ENCODE measurements at places on chromosomes 5 and 9. TPM values are rescaled to one million over a fixed set of nuclear protein-coding genes. Genes with fewer than 3 reads are reported as not detected.

- DNase-seq = no peak
- no peak overlapping the region for H3K27ac ChIP-seq
- H3K4me1 ChIP-seq = no peaks in the 10 kb centered on the region
- peaks cover 11% of the 10 kb centered on the region for H3K27me3 ChIP-seq
Measured at GRCh38 chr9:115071176-115071575, 46.8 kb downstream of the TNC start.

GRCh38 chr5:139283252-139284166 lies 10.0 kb upstream of the MATR3 start:
- H3K4me3 ChIP-seq = no peak overlapping the region
- H3K27ac ChIP-seq = peak overlapping the region; percentile 21

DNA sequence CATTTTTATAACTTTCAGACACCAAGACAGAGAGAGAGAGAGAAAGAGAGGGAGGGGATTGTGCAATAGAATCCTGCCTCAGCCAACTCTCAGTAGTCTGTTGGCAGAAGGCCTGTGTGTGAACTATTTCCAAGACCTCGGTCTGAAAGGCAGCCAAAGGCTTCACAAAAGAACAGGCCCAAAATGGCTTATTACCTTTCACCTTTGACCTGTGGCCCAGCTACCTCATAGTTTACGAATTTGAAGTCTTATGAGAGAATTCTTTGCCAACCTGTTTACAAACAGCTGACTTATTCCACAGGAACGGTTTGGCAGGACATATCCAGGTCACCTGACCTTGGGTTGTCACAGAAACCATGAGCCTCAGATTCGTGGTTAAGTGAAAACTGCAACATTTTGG lies 48.6 kb downstream of the NR2F1-AS1 start:
- H3K36me3 ChIP-seq = no peaks in the 10 kb centered on the region
- no peak overlapping the region for H3K27ac ChIP-seq
- no peak for DNase-seq
- no peak overlapping the region for H3K4me3 ChIP-seq

- H3K27me3 ChIP-seq = peaks cover 12% of the 10 kb centered on the region
- no peaks in the 10 kb centered on the region for H3K4me1 ChIP-seq
- H3K27ac ChIP-seq = no peak overlapping the region
- H3K4me3 ChIP-seq = no peak overlapping the region
Measured at GRCh38 chr5:2537378-2538145, 213.9 kb downstream of the IRX2 start.

ENTR1 gene
- 57.2 TPM for total RNA-seq

- H3K36me3 ChIP-seq = peaks cover 36% of the 10 kb centered on the region
- no peaks in the 10 kb centered on the region for H3K27me3 ChIP-seq
- H3K4me1 ChIP-seq = peaks cover 15% of the 10 kb centered on the region
- H3K27ac ChIP-seq = no peak overlapping the region
- no peak for DNase-seq
Measured at GRCh38 chr9:83665580-83666200, 42.1 kb downstream of the UBQLN1 start.

DNA sequence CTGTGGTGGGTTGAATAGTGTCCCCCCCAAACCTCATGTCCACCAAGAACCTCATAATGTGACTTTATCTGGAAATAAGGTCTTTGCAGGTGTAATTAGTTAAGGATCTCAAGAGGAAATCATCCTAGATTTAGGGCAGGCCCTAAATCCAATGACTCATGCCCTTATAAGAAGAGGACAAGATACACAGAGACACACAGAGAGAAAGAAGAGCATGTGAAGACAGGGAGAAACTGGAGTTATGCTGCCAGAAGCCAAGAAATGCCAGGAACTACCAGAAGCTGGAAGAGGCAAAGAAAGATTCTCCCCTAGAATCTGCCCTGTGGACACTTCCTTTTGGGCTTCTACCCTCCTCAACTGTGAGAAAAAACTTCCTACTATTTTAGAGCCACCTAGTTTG lies 8.8 kb downstream of the FAM13B start:
- H3K27me3 ChIP-seq = no peaks in the 10 kb centered on the region
- peaks cover 16% of the 10 kb centered on the region for H3K36me3 ChIP-seq
- no peak overlapping the region for H3K4me3 ChIP-seq
- H3K27ac ChIP-seq = peak overlapping the region; percentile 11

IL9 gene
- total RNA-seq = 47.9 TPM

KLHL3 gene
- 10.8 TPM for total RNA-seq

- DNase-seq = no peak
- peaks cover 12% of the 10 kb centered on the region for H3K27me3 ChIP-seq
- no peaks in the 10 kb centered on the region for H3K4me1 ChIP-seq
- H3K27ac ChIP-seq = no peak overlapping the region
Measured at GRCh38 chr9:126107693-126108092, 218.9 kb upstream of the MVB12B start.

ORM2 gene
- total RNA-seq = not detected

ZBTB34 gene
- total RNA-seq = 4.2 TPM

- H3K27ac ChIP-seq = no peak overlapping the region
- peaks cover 9% of the 10 kb centered on the region for H3K27me3 ChIP-seq
- no peak overlapping the region for H3K4me3 ChIP-seq
- DNase-seq = no peak
Measured at GRCh38 chr9:89592963-89593726, 11.7 kb upstream of the GADD45G start.

DNA sequence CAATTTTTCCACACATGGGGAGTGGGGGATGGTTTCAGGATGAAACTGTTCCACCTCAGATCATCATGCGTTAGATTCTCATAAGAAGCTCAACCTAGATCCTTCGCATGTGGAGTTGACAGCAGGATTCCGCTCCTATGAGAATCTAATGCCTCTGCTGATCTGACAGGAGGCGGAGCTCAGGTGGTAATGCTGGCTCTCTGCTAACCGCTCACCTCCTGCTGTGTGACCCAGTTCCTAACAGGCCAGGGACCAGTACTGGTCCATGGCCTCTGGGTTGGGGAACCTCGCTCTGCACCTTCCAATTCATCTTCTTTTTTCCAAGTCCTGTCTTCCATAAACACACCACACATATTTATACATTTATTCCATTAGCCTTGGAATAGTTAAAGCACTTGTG lies 33.0 kb downstream of the POU5F2 start:
- DNase-seq = no peak
- H3K4me1 ChIP-seq = peaks cover 3% of the 10 kb centered on the region
- H3K36me3 ChIP-seq = peaks cover 3% of the 10 kb centered on the region
- H3K4me3 ChIP-seq = no peak overlapping the region

DNA sequence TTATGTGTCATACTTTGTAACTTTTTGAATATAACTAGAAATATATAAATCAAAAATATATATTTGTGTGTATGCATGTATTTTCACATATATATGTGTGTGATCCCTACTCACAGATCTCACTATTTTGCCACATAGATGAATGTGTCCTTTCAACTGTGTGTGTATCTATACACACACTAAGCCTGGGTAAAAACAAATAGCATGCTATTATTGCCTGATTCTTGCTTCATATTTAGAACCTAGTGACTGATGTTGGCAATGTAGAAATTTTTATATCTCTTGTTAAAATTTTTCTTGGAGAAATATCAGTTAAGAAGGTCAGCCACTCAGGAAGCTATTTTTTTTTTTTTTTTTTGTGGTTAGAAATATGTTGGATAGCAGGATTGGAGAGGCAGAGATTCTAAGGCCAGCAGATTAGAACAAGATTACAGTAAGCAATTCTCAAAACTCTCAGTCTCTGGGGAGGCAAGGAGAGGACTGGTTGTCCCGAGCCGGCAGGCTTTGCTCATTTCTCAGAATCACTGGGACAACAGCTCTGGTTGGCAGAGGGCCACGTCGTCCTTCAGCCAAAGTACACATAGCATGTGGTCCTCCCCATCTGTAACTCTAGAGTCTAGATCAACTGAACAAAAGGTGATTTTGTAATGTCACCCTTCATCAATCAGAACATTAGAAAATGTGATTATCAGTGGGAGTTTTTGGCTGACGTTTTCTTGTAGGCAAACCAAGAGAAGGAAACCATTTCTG lies 19.7 kb downstream of the C6 start:
- no peak overlapping the region for H3K27ac ChIP-seq
- H3K27me3 ChIP-seq = no peaks in the 10 kb centered on the region
- H3K4me3 ChIP-seq = no peak overlapping the region
- no peaks in the 10 kb centered on the region for H3K4me1 ChIP-seq

- H3K4me3 ChIP-seq = no peak overlapping the region
- H3K27me3 ChIP-seq = no peaks in the 10 kb centered on the region
- H3K4me1 ChIP-seq = no peaks in the 10 kb centered on the region
- no peak overlapping the region for H3K27ac ChIP-seq
- no peaks in the 10 kb centered on the region for H3K36me3 ChIP-seq
- no peak for DNase-seq
Measured at GRCh38 chr5:93055971-93056370, 525.0 kb downstream of the NR2F1-AS1 start.

SYK gene
- 0.64 TPM for total RNA-seq

- no peak overlapping the region for H3K4me3 ChIP-seq
- H3K36me3 ChIP-seq = no peaks in the 10 kb centered on the region
- H3K4me1 ChIP-seq = no peaks in the 10 kb centered on the region
- no peaks in the 10 kb centered on the region for H3K27me3 ChIP-seq
Measured at GRCh38 chr5:23445573-23445972, 61.8 kb upstream of the PRDM9 start.

DNA sequence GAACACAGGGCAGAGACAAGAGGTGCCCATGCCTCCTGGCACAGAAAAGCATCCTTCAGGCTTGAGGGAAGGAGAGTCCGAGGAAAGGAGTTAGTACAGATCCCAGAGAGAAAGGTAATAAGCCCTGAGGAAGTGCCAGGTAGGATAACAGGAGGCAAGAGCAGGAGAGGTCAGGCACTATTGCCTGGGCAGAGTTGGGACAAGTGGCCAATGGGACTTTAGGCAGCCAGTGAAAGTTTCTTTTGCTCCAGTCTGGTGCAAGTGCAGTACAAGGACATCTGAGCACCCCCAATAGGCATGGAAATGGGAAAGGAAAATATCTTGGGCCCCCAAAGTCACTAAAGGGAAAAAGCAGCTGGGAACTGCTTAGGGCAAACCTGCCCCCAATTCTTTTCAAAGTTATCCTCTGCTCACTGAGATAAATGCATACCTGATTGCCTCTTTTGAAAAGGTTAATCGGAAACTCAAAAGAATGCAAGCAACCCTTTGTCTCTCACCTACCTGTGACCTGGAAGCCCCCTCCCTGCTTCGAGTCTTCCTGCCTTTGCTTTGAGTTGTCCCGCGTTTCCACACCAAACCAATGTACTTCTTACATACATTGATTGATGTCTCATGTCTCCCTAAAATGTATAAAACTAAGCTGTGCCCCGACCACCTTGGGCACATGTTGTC lies 46.5 kb downstream of the ELOVL7 start:
- no peaks in the 10 kb centered on the region for H3K36me3 ChIP-seq
- H3K4me1 ChIP-seq = no peaks in the 10 kb centered on the region
- no peak overlapping the region for H3K4me3 ChIP-seq
- H3K27me3 ChIP-seq = peaks cover 5% of the 10 kb centered on the region

DNA sequence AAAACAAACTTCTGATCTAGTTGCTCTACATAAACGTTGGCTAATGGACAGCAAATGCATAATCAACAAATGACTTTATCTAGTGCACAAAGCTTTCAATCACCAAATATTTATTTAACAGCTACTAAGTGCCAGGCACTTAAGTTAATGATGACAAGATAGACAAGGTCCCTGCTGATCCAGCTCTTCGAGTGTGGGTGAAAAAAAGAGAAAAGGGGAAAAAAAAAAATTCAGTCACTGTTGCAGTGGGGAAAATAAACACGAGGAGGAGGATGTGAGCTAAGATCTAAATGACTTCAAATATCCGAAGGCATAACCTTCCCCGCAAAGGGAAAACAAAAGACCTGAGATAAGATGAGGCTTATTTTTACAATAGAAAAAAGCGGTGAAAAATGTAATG lies 9.6 kb downstream of the PSIP1 start:
- peaks cover 60% of the 10 kb centered on the region for H3K36me3 ChIP-seq
- no peak for DNase-seq
- peaks cover 59% of the 10 kb centered on the region for H3K4me1 ChIP-seq
- peak overlapping the region; percentile 15 for H3K4me3 ChIP-seq
- H3K27ac ChIP-seq = peak overlapping the region; percentile 45

PCDHGB4 gene
- total RNA-seq = 0.09 TPM
